ENCODE measurements at places on chromosomes 4 and X.

DNA sequence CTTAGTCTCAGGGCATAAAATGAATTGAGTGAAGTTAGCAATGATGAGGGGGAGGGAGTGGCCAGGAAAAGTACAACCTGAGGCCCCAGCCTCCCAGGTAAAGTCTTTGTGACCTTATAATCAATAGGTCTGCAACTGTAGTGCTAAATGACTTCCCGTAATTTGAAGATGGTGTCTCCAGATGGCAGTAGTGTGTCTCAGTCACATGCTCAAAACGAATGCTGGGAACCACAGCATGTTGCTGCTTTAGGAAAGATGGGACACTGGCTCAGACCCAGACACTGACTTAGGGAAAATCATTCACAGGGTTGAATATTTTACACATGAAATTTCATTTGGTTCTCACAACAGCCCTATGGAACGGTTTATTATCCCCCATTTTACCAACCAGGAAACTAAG lies 10.3 kb downstream of the SRPX2 start:
- peak; percentile 38 for DNase-seq

DNA sequence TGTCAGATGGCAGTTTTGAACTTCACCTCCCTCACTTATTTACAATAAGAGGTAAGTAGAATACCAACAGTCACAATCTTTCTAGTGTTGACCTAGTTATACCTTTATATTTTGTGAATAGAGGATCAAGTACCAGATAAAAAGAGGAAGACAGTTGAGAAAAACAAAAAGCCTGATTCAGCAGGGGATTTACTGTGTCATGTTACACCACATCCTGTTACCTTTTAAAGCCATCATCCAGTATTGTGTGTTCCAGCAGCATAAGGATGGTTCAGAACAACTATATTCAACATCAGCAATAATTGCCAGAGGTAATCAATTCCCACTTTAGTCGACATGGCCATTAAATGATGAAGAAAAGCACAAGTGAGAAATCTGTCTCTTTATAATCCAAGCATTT lies 21.3 kb upstream of the CXCL6 start:
- peak; percentile 19 for DNase-seq

- no peak for DNase-seq
Observed at GRCh38 chr4:108327642-108328382, 159.1 kb upstream of the LEF1 start.

DNA sequence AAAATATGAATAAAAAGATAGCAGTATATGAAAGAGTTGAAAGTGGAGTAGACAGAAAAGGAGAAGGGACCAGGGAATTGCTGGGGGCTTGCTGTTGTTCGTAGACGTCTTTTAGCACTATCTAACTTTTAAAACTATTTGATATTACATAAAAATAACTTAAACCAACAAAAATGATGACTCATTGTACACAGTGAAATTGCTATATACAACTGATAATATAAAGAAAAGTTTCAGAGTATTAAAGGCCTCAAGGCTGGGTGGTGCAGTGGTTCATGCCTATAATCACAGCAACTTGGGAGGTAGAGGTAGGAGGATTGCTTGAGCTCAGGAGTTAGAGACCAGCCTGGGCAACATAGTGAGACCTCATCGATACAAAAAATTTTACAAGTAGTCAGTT lies 5.2 kb downstream of the TRPC3 start:
- no peak for DNase-seq

DNA sequence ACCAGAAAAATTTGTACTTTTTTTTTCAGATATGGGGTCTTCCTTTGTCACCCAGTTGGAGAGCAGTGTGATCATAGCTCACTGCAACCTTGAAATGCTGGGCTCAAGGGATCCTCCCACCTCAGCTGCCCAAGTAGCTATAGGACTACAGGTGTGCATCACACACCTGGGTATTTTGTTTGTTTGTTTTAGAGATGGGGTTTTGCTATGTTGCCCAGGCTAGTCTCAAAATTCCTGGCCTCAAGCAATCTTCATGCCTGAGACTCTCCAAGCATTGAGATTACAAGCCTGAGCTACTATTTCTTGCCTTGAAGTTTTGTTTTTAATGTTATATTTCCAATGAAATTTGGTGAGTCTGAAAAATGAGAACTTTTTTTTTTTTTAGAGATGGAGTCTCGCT lies 847.8 kb downstream of the TRIML1 start:
- DNase-seq: no peak

GRCh38 chrX:16695079-16695676 lies 17.3 kb downstream of the CTPS2 start:
- peak; percentile 64 for DNase-seq

- DNase-seq: no peak
Observed at GRCh38 chrX:105114554-105115130, 105.9 kb downstream of the TEX13A start.

- peak; percentile 33 for DNase-seq
Observed at GRCh38 chrX:57918750-57919436, 8.6 kb upstream of the ZXDA start.
